ENCODE measurements at places on chromosomes 12 and 14.
A peak's percentile ranks its signal among the peaks of the same experiment; 100 is the strongest.

DNA sequence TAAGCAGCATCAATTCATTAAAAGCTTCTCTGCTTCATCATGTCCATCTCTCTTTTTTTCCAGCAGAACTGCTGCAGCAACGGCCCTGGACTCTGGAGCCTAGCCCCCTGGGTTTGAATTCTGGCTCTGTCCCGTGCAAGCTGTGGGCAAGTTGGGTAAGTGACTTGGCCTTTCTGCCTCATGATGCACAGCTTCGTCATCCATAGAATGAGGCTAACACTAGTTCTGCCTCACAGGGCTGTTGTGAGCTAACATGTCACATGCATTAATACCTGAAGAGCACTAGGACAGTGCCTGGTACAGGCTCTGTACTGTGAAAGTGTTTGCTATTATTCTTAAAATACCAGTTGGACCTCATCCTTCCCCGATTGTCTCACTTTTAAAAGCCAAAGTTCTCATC, 4.2 kb downstream of the KRT82 start:
- peaks cover 8% of the 10 kb centered on the region for H3K27me3 ChIP-seq
- H3K36me3 ChIP-seq: no peaks in the 10 kb centered on the region
- H3K27ac ChIP-seq: no peak overlapping the region
- no peak overlapping the region for H3K4me3 ChIP-seq
- DNase-seq: no peak

DNA sequence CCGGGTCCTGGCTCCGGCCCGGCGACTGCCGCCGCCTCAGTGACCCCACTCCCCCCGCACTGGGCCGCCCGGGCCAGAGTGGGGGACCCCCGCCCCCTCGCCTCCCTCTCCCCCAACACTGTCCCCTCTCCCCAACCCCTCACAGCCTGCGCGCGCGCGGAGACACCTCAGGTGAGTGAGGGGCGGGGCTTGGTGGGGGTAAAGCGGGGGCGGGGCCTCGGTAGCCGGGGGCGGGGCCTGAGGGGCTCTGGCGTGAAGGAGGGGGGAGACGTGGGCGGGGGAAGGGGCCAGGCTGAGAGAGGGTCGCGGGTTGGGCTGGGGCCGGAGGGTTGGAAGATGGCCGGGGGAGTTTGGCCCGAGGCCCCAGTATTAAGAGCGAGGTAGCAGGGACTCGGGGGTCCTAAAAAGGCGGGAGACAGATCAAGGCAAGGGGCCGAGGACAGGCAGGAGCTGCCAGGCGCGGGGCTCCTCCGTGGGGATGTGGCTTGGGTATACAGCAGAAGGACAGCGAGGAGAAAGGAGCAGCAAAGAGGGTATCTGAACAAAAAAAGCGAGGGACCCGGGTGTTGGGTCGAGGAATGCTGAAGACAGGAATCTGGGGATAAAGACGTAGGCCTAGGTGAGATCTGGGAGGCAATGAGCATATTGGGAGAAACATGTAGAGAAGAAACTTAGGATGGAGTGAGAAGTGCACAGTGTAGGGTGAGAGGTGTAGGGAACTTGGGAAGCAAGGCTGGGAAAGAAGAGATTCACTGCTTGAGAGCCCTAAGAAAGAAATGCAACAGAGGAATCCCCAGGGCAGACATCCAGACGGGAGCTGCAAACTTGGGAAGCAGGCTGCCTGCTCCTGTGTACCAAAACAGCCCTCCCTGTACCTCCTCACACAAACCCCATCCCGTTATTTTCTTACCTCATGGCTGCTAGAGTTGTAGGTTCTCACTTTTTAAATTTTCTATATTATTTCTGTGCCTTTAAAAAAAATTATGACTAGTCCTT, 10.8 kb downstream of the SUOX start:
- H3K27me3 ChIP-seq: no peaks in the 10 kb centered on the region
- peaks cover 23% of the 10 kb centered on the region for H3K36me3 ChIP-seq
- DNase-seq: peak; percentile 70
- peak overlapping the region; percentile 90 for H3K27ac ChIP-seq
- peak overlapping the region; percentile 92 for H3K4me3 ChIP-seq

- H3K4me3 ChIP-seq: no peak overlapping the region
- no peaks in the 10 kb centered on the region for H3K27me3 ChIP-seq
- peak overlapping the region; percentile 81 for H3K27ac ChIP-seq
- H3K36me3 ChIP-seq: no peaks in the 10 kb centered on the region
Observed at GRCh38 chr14:58777541-58777979, 139.8 kb downstream of the DACT1 start.

DNA sequence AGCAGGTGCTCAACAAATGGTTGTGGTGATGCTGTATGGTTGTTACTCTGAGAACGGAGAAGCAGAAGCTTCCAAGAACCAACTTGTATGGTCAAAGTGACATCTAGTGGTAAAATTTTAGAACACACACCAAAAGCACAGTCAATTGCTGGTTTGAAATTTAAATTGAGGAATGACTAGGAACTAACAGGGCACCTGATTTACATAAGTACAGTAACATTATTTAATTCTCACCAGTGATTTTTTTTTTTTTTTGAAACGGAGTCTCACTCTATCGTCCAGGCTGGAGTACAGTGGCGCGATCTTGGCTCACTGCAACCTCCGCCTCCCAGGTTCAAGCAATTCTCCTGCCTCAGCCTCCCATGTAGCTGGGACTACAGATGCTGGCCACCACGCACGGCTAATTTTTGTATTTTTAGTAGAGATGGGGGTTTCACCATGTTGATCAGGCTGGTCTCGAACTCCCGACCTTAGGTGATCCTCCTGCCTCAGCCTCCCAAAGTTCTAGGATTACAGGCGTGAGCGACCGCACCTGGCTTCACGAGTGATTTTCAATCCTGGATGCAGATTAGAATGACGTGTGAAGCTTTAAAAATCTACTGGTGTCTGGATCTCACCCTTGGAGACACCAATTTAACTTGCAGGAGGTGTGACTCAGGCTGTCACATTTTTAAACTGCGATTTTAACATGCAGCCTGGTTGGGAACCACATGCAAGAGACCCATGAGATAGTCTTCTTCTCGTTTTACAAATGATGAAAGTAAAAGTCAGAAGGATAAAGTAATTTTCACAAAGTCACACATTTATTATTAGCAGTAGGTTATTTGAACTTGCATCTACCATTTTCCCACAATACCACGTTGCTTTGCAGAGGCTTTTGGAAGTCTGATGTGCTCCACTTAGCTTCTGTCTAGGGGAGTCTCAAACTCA, 14.1 kb upstream of the NUMB start:
- H3K27ac ChIP-seq: no peak overlapping the region
- no peak overlapping the region for H3K4me3 ChIP-seq
- no peaks in the 10 kb centered on the region for H3K27me3 ChIP-seq
- peaks cover 21% of the 10 kb centered on the region for H3K4me1 ChIP-seq

DNA sequence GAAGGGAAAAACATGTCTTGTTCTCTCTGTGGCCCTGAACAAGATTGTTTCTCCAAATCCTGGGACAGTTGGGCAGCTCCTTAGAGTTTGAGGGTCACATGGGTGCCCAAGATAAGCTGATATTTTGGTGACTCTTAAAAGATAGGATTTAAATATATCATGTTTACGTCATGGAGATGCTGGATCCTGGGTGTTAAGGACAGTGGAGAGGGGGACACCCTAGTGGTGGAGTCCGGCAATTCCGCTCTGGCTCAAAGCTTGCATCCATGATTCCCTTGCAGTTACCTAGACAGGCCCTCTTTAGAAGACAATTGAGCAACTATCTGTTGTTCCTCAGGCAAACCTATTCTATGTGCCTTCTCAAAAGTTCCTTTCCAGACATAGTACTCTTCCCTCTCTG, 101.8 kb downstream of the CMKLR1 start:
- H3K4me1 ChIP-seq: peaks cover 19% of the 10 kb centered on the region
- no peak overlapping the region for H3K27ac ChIP-seq
- H3K4me3 ChIP-seq: no peak overlapping the region
- H3K27me3 ChIP-seq: peaks cover 47% of the 10 kb centered on the region
- H3K36me3 ChIP-seq: no peaks in the 10 kb centered on the region

GRCh38 chr12:126443977-126444376, 1378.7 kb downstream of the AACS start:
- no peaks in the 10 kb centered on the region for H3K4me1 ChIP-seq
- no peak overlapping the region for H3K27ac ChIP-seq
- H3K36me3 ChIP-seq: no peaks in the 10 kb centered on the region

DNA sequence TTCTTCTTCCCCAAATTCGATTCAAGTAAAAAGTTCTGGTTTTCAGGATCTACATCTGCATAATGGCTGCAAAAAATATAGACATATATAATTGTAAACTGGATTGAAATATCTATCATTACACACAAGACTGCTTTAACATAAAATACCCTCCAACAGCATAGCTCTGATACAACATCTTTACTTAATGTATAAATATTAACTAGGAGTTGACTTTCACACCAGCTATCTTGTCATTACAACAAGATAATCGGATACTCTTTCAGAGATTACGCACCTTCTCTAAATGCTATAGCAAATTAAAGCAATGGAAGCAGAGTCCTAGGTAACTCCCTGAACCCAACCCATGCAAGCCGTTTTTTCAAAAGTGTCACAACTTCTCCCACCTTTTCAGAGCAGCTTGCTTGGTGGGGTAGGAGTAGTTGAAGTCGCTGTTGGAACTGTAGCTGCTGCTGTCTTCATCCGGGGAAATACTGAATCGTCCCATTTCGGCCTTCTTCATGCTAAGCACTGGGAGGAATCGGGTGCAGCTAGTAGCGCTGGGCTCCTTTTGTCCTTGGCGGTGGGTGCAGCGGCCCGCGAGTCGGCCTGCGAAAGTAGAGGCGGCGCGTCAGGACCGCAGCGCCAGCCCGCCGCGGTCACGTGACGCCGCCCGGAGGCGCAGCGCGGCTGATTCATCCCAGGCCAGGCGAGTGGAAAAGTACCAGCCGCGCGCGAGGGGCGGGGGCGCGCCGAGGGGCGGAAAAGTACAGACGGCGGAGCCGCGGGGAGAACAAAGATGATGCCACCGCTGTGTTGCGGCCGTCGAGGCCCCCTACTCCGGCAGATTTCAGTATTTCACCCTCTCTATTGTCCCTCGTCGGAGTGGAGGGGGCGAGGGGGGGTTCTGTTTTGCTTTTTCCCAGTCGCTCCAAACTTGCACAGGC, 1.5 kb downstream of the SLC38A2 start:
- peak; percentile 91 for DNase-seq
- peak overlapping the region; percentile 100 for H3K4me3 ChIP-seq
- H3K27me3 ChIP-seq: peaks cover 33% of the 10 kb centered on the region
- peaks cover 35% of the 10 kb centered on the region for H3K36me3 ChIP-seq
- peaks cover 55% of the 10 kb centered on the region for H3K4me1 ChIP-seq

GRCh38 chr14:38207377-38207735, 348 bp upstream of the SSTR1 start:
- peaks cover 91% of the 10 kb centered on the region for H3K27me3 ChIP-seq
- H3K27ac ChIP-seq: no peak overlapping the region

DNA sequence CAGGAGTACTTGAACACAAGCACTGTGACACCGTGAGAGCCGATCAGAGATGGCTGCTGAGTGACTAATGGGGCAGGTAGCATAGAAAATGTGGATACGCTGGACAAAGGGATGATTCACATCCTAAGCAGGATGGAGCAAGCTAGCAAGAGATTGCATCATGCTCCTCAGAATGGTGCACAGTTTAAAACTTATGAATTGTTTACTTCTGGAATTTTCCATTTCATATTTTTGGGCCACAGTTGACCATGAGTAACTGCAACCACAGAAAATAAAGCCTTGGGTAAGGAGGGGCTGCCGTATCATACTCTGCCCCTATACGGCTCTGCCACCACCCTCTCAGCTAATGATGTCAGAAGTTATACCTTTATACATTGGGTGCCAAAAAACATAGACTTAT, 23.3 kb upstream of the MARK3 start:
- DNase-seq: no peak
- H3K27ac ChIP-seq: no peak overlapping the region
- H3K27me3 ChIP-seq: peaks cover 3% of the 10 kb centered on the region
- peaks cover 10% of the 10 kb centered on the region for H3K36me3 ChIP-seq
- H3K4me3 ChIP-seq: no peak overlapping the region
- H3K4me1 ChIP-seq: no peaks in the 10 kb centered on the region

- no peak overlapping the region for H3K4me3 ChIP-seq
- H3K27me3 ChIP-seq: no peaks in the 10 kb centered on the region
- H3K36me3 ChIP-seq: no peaks in the 10 kb centered on the region
Observed at GRCh38 chr12:101927999-101928398, 50.6 kb downstream of the DRAM1 start.

DNA sequence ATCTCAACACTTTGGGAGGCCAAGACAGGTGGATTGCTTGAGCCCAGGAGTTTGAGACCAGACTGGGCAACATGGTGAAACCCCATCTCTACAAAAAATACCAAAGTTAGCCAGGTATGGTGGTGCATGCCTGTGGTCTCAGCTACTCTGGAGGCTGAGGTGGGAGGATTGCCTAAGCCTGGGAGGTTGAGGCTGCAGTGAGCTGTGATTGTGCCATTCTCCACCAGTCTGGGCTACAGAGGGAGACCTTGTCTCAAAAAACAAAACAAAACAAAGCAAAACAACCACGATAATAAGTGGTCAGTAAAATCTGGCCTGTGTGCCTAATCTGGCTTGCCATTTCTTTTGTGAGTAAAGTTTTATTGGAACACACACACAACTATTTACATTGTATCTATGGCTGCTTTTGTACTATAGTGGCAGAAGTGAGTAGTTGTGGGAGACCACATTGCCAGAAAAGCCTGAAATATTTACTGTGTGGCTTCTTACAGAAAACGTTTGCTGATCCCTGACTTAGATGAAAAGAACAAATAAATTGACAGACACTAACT, 19.4 kb upstream of the KLRG1 start:
- H3K4me3 ChIP-seq: no peak overlapping the region
- H3K4me1 ChIP-seq: no peaks in the 10 kb centered on the region
- peaks cover 24% of the 10 kb centered on the region for H3K36me3 ChIP-seq
- no peak overlapping the region for H3K27ac ChIP-seq

DNA sequence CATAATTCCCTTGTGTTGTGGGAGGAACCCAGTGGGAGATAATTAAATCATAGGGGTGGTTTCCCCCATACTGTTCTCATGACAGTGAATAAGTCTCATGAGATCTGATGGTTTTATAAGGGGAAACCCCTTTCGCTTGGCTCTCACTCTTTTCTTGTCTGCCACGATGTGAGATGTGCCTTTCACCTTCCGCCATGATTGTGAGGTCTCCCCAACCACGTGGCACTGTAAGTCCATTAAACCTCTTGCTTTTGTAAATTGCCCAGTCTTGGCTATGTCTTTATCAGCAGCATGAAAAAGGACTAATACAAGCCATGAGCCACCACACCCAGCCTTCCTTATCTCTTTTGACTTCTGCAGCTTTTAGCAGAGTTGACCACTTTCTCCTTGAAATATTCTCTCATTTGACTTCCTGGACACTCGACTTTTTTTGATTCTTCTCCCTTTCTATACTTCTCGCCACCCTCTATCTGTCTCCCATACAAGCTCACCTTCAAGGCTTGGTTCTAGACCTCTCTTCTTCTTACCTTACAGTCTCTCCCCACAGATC, 2.3 kb downstream of the MTERF2 start:
- peaks cover 37% of the 10 kb centered on the region for H3K4me1 ChIP-seq
- peaks cover 21% of the 10 kb centered on the region for H3K36me3 ChIP-seq
- H3K27me3 ChIP-seq: no peaks in the 10 kb centered on the region
- H3K4me3 ChIP-seq: peak overlapping the region; percentile 45
- peak overlapping the region; percentile 14 for H3K27ac ChIP-seq

DNA sequence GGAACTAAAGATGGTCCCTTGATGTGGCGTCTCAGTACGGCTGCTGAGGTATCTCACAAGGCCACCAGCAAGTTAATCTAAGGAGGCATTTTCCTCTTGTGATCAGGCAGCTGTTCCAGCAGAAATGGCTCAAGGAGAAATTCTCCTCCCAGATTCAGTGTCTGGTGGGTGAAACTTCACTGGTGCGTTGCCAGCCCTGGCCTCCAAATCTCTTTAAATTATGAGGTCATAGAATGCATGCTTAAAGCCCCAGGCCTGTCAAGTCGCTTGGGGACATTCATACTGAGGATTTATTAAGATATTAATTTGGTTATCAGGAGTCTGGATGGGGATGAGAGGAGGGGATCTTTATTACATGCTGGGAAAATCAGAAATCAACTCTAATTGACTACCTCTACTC, 72.9 kb downstream of the PPP2R5C start:
- H3K27me3 ChIP-seq: no peaks in the 10 kb centered on the region
- DNase-seq: no peak
- no peak overlapping the region for H3K4me3 ChIP-seq
- H3K4me1 ChIP-seq: peaks cover 19% of the 10 kb centered on the region
- H3K27ac ChIP-seq: no peak overlapping the region
- no peaks in the 10 kb centered on the region for H3K36me3 ChIP-seq
